GM10248 (cell line): ENCODE measurements at places on chromosomes 5 and 9.

- DNase-seq = no peak
Observed at GRCh38 chr9:123365287-123365880, 9.4 kb downstream of the CRB2 start.

GRCh38 chr5:1733369-1733768 lies 66.3 kb downstream of the MRPL36 start:
- DNase-seq = no peak

DNA sequence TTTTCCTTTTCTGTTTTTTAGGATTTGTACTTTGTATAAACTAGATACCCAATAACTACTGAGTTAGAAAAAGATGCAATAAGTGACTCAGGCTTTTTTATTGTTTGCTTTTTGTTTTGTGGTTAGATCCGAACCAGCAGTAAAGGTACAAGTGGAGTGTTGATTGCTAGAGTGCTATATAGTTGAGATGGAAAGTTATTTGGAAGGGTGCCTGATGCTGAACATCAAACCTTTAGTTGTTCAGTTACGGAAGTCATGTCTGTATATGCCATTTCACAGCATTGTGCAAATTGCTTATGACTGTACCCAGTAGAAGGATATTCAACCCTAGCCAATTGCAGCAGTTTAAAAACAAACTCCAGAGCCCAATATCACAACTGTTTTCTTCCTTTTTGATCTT lies 285.1 kb downstream of the MAT2B start:
- no peak for DNase-seq

- no peak for DNase-seq
Observed at GRCh38 chr5:168847511-168848073, 268.4 kb upstream of the PANK3 start.

DNA sequence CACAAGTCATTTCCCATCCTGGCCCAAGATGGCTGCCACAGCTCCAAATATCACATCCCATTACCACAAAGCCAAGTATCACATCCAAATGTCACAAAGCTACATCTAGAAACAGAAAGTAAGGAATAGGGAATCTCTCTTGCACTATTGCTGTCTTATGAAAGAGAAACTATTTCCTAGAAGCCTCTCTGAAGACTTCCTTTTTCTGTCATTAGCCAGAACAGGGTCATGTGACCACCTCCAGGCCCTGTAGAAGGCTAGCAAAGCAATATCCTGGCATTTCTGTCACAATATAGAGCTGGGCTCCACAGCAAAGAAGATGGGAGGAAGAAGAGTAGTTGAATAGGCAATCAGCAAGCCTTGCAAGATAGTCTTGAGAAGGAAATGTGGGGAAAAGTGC lies 99.2 kb downstream of the SH3TC2 start:
- no peak for DNase-seq

- DNase-seq = no peak
Observed at GRCh38 chr9:106717686-106718085, 145.3 kb upstream of the ZNF462 start.

DNA sequence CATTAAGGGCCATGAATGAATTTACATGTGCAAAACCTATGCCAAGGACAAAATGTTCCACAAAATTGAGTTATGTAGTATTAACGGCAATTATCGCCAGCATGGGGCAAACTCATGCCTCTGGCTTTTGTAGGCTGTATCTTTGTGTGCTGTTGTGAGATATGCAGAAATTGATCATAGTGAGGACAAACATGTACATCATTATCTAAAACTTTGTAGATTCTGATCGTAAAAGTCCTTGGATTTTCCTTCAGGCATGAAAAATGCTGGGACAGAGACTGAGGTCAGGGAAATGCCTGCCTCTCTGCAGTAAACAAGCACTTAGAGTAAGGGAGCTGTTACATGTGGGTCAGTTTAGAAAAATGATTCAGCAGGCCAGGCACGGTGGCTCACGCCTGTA lies 5.9 kb upstream of the TXNDC8 start:
- no peak for DNase-seq

- DNase-seq = no peak
Observed at GRCh38 chr9:96232164-96232538, 69.8 kb downstream of the HSD17B3 start.

GRCh38 chr5:6723816-6724300 lies 10.6 kb downstream of the TENT4A start:
- no peak for DNase-seq

GRCh38 chr5:178768371-178769260 lies 38.2 kb upstream of the ZNF354A start:
- no peak for DNase-seq

DNA sequence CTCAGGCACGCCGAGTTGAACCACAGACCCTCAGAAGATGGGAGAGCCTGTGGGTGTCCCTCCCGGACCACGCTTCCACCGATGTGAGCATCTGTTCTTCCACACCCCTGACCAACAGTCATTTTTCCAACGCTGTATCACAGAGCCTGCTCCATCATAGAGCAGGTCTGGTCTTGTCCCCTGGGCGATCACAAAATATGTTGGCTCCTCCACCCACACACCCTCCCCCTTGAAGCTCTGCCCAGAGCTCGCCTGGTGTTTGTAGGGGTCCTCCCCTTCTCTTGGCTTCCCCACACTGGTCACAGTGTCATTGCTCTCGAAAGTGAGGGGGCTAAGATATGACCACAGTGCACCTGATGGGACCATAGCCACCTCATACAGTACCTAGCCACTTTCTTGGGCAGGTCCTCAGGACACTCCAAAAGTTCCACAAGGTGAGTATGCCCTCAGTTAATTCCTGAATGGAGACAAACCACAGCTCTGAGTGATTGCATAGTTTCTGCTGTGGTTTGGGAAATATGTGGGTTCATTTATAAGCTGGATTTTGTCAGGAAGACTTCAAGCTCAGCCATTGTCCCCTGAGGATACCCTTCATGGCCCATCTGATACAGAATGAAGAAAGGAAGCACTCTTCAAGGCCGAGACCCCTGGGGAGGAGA lies 3.5 kb upstream of the ZNF618 start:
- no peak for DNase-seq

GRCh38 chr9:123335193-123335985 lies 20.6 kb upstream of the CRB2 start:
- no peak for DNase-seq
